ENCODE measurements at places on chromosomes 2 and 18. TPM values are rescaled to one million over a fixed set of nuclear protein-coding genes. Genes with fewer than 3 reads are reported as not detected.
A peak's percentile ranks its signal among the peaks of the same experiment; 100 is the strongest.

DNA sequence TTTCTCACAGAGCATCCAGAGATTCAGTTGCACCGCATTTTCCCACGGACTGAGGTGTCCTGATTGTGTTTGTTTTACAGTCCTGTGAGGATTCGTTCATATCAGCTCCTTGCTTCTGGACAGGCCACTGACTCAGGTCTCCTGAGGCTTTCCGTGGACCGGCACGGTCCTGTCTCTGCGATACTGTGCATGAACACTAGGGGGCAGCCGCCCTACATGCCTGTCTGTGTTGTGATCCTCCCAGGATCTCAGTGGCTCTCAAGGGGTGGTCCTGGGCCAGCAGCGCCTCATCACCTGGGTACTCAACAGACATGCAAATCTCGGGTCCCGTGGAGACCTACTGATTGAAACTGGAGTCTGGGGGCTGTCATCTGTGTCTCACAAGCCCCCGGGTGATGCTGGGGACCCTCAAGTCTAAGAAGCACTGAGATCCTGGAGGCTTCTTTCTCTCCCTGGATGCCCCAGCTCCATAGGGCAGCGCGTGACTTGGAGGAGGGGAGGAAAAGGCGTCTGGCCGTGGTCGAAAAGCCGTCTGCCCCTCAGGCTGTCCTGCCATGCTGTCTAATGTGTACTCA, 28.9 kb downstream of the IL1R2 start:
- peak; percentile 85 for DNase-seq
- H3K4me3 ChIP-seq, result no peak overlapping the region
- peaks cover 4% of the 10 kb centered on the region for H3K4me1 ChIP-seq
- no peak overlapping the region for H3K27ac ChIP-seq
- H3K36me3 ChIP-seq, result no peaks in the 10 kb centered on the region

The CENPA gene
- 30.5 TPM for total RNA-seq

GRCh38 chr2:239714116-239714515, 311.0 kb downstream of the NDUFA10 start:
- peaks cover 2% of the 10 kb centered on the region for H3K36me3 ChIP-seq
- no peak overlapping the region for H3K4me3 ChIP-seq
- peaks cover 11% of the 10 kb centered on the region for H3K27me3 ChIP-seq
- H3K27ac ChIP-seq, result no peak overlapping the region

DNA sequence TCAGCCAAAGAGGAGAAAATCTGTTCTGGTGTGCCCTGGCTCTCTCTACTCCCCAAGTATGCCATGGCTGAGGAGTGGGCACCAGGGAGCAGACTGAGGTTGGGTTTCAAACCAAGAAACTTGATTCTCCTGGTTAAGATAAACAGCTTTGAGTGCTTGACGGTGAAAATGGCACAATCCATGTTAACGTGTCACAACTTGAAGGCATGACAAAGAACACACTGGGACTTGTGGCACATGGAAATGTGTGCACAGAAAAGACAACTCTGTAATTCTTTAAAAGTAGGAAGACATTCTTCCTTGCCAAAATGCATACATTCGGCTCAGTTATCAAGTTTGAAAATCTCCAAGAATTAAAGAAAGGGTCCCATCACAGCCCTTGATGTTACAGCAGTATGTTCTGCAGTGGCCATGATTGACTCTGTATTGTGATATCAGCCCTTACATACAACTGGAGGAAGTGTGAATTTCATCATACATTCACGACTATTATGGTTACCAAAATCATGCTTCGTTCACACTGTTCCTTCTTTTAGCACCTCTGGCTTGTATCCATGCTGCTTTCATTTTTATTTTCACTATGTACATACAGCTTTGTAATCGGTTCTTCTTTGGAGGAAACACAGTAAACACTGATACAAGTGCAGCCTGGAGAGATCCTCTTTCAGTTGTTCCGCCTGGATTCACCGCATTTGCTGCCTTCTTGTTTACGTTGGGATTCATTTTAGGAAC, 15.6 kb upstream of the ACTG2 start:
- H3K27ac ChIP-seq, result no peak overlapping the region
- peaks cover 5% of the 10 kb centered on the region for H3K27me3 ChIP-seq
- H3K36me3 ChIP-seq, result peaks cover 2% of the 10 kb centered on the region
- peaks cover 5% of the 10 kb centered on the region for H3K4me1 ChIP-seq
- no peak overlapping the region for H3K4me3 ChIP-seq

DNA sequence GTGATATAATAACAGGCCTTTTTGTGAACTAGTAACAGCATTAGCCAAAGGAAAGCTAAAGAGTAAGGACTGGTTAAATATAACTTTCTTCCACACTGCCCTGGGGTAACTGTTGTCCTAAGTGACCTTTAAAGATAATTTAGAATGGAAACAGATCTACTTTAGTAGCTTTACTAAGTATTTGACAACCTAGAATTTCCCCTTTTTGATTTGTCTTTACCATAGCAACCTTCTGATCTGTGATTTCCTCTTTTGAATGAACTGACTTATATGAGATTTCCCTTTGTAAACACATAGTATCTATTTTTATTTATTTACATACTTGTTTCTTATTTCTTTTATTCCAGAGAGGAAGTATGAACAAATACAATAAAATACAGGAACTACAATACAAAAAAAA, 10.5 kb upstream of the KLF7 start:
- no peak overlapping the region for H3K4me3 ChIP-seq
- no peak overlapping the region for H3K27ac ChIP-seq
- peaks cover 3% of the 10 kb centered on the region for H3K36me3 ChIP-seq
- peaks cover 3% of the 10 kb centered on the region for H3K27me3 ChIP-seq

The APOB gene
- total RNA-seq, result not detected

The ANKRD44 gene
- 243 TPM for total RNA-seq

GRCh38 chr18:80196528-80197320, 50.6 kb downstream of the PARD6G start:
- DNase-seq, result no peak
- no peak overlapping the region for H3K27ac ChIP-seq
- peaks cover 22% of the 10 kb centered on the region for H3K27me3 ChIP-seq

The CD8B gene
- 475 TPM for total RNA-seq

The CXCR4 gene
- total RNA-seq, result 293 TPM

DNA sequence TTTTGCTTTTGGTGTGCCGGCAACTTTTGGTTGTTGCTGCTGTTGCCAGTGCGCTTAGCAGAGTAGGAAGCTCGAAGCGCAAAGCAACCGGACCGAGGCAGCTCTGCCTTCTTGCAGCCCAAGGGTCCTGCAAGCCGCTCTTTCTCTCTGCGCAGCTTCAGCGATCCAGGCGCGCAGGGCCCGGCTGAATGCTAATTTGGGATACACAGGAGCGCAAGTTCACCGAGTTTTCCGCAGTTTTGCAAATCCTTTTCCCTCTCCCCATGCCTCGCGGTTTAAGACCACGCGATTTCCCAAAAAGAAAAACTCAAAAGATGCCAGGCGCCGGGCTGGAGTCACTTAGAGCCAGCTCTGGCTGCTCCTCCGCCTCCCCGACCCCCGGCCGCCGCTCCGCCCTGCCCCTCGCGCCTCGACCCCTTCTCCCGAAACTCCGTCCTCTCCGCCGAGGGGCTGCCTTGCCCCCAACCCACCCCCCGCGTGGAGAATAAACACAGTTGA, 13.5 kb upstream of the SIX3 start:
- no peak for DNase-seq
- no peak overlapping the region for H3K4me3 ChIP-seq
- H3K27ac ChIP-seq, result no peak overlapping the region

DNA sequence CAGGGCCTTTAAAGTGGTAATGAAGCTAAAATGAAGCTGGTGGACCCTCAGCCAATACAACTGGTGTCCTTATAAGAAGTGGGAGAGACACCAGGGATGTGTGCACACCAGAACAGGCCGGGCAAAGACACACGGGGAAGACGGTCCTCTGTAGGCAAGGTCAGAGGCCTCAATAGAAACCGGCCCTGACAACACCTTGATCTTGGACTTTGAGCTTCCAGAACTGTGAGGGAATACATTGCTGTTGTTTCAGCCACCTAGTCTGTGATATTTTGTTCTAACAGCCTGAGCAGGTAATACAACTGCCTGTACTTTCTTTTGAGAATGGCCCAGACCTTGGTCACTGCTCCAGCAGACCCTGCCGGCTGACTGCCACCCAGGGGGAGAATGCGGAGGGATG, 65.6 kb upstream of the FZD7 start:
- no peaks in the 10 kb centered on the region for H3K27me3 ChIP-seq
- no peaks in the 10 kb centered on the region for H3K36me3 ChIP-seq
- no peak overlapping the region for H3K27ac ChIP-seq
- H3K4me1 ChIP-seq, result no peaks in the 10 kb centered on the region
- H3K4me3 ChIP-seq, result no peak overlapping the region

- H3K36me3 ChIP-seq, result no peaks in the 10 kb centered on the region
- no peak overlapping the region for H3K27ac ChIP-seq
- H3K27me3 ChIP-seq, result peaks cover under 1% of the 10 kb centered on the region
- DNase-seq, result no peak
- H3K4me1 ChIP-seq, result peaks cover 1% of the 10 kb centered on the region
- H3K4me3 ChIP-seq, result no peak overlapping the region
Observed at GRCh38 chr2:20212871-20213503, 11.9 kb downstream of the SDC1 start.

GRCh38 chr2:143451642-143452281, 322.5 kb downstream of the ARHGAP15 start:
- peaks cover 30% of the 10 kb centered on the region for H3K4me1 ChIP-seq
- no peaks in the 10 kb centered on the region for H3K27me3 ChIP-seq
- peaks cover 46% of the 10 kb centered on the region for H3K36me3 ChIP-seq
- DNase-seq, result no peak
- H3K27ac ChIP-seq, result no peak overlapping the region

- peaks cover 47% of the 10 kb centered on the region for H3K27me3 ChIP-seq
- no peak overlapping the region for H3K4me3 ChIP-seq
- no peak overlapping the region for H3K27ac ChIP-seq
Observed at GRCh38 chr2:17815468-17816184, 634 bp upstream of the MSGN1 start.

DNA sequence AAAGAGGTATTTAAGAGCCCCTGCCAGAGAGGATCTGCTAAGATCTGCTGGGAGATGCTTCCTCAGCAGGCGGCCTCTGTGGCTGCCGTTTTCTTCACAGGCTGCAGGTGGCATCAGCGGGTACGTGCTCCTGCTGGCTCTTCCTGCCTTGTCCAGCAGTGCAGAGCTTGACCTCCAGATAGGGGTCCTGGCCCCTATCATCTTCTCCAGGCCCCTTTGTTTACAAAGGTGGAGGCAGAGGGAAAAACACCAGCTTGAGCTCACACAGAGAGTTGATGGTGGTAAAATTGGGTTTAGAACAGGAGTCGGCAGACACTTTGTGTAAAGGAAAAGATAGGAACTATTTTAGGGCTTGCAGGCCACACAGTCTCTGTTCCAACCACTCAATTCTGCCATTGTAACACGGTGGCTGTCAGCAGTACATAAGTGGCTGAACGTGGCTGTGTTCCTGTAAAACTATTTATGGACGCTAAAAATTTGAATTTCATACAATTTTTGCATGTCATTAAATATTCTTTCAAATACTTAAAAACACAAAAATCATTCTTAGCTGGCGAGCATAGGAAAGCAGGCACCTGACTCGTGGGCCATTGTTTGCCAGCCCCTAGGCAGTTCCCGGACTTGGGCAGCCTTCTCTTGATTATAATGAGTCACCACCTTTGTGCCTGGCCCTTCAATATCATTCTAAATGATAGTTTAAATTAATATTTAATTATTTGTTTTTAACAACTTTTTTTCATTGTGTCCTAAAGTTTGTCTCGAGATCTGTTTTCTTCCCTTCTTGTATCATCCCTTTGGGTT, 98.2 kb upstream of the B3GNT7 start:
- peaks cover 4% of the 10 kb centered on the region for H3K4me1 ChIP-seq
- no peaks in the 10 kb centered on the region for H3K36me3 ChIP-seq
- DNase-seq, result peak; percentile 39
- H3K27me3 ChIP-seq, result no peaks in the 10 kb centered on the region

DNA sequence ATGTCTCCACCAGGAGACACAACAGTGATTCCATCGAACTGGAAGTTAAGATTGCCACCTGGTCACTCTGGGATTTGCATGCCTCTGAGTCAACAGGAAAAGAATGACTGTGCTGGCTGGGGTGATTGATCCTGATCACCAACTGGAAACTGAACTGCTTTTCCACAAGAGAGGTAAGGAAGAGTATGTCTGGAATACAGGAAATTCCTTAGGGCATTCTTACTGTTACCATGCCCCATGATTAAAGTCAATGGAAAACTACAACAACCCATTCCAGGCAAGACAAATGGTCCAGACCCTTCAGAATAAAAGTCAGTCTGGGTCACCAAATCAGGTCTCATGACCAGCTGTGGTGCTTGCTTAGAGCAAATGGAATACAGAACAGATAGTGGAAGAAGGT, 12.0 kb upstream of the DDX1 start:
- no peaks in the 10 kb centered on the region for H3K36me3 ChIP-seq
- H3K4me3 ChIP-seq, result no peak overlapping the region

DNA sequence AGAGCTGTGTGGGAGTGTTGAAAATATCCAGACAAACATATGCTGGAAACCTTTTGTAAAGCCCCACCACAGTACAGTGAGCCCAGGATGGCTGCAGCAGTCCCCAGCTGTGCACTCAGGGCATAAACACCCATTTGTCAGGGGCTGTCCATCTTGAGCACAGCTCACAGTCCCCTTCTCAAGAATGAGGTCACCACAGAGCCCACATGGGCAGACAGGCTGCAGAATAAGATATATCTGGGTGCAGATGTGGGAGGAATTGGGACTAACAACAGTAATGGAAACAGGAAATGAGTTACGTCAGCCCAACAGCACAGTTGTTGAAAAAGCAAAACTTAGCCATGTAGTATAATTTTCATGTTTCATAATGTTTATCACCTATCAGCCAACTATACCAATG, 219.6 kb downstream of the ETAA1 start:
- H3K27me3 ChIP-seq, result no peaks in the 10 kb centered on the region
- DNase-seq, result no peak
- H3K4me3 ChIP-seq, result no peak overlapping the region

Measured in activated naive CD8-positive, alpha-beta T cell treated with anti-CD3 and anti-CD28 coated beads, Interleukin-2, amount 10 ng/mL, durations not matched to agents 7 days and 5 days (primary cell).